Natural killer cell treated with Interleukin-12 subunit alpha and Interleukin-12 subunit beta and Interleukin-15 and Interleukin-18, amount 100 ng/mL, for 72 hours (primary cell): ENCODE measurements at places on chromosomes 2 and 18.
A peak's percentile ranks its signal among the peaks of the same experiment; 100 is the strongest.

DNA sequence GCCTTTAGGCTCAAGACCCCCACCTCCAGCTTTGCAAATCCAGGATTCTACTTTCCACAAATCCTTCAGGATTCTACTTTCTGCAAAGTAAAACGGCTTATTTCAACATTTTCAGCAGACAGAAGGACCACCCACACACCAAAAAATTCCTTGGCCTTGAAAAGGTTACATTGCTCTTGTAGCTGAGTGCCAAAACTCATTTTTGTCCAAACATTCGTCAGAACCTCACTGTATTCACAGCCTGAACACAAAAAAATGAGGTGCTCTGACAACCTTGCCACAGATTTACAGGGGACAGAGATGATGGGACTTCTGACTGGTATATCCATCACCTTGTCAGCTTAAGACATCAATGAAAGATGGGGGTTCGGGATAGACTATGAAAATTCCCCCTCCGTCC, 63.0 kb upstream of the COX7A2L start:
- no peak for DNase-seq

GRCh38 chr2:118003396-118003824, 10.5 kb downstream of the CCDC93 start:
- DNase-seq, result peak; percentile 73

DNA sequence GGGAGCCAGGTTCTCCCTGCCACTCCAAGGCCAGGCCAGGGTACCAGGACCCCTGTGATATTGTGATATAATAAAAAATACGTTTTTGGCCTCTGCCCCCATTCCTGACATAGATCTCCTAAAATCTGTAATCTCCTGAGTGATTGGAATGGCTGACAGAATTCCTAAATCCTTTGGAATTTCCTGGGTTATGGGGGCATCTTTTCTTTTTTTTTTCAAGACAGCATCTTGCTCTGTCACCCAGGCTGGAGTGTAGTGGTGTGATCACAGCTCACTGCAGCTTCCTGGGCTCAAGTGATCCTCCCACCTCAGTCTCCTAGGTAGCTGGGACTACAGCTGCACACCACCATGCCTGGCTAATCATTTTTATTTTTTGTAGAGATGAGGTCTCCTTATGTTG, 26.2 kb upstream of the TUBB6 start:
- no peak for DNase-seq

- no peak for DNase-seq
Measured at GRCh38 chr18:60267391-60268058, 105.0 kb downstream of the MC4R start.

DNA sequence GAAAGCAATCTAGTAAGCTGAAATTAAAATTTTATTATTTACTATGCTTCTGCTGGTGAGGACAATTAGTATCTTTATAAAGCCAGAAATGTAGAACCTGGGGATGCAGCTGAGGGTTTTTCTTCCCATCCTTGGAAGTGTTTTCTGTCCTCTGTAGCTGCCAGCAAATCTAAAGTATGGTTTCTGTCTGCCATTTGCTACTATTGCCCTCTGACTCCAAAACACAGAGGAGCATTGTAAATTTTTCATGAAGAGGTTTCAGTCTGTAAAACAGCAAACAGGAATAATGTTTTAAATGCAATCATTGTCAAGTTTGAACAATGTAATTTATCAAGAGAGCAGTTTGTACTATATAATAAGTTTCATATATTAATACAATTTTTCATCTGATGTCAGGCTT, 258.8 kb downstream of the ZNF407 start:
- no peak for DNase-seq

DNA sequence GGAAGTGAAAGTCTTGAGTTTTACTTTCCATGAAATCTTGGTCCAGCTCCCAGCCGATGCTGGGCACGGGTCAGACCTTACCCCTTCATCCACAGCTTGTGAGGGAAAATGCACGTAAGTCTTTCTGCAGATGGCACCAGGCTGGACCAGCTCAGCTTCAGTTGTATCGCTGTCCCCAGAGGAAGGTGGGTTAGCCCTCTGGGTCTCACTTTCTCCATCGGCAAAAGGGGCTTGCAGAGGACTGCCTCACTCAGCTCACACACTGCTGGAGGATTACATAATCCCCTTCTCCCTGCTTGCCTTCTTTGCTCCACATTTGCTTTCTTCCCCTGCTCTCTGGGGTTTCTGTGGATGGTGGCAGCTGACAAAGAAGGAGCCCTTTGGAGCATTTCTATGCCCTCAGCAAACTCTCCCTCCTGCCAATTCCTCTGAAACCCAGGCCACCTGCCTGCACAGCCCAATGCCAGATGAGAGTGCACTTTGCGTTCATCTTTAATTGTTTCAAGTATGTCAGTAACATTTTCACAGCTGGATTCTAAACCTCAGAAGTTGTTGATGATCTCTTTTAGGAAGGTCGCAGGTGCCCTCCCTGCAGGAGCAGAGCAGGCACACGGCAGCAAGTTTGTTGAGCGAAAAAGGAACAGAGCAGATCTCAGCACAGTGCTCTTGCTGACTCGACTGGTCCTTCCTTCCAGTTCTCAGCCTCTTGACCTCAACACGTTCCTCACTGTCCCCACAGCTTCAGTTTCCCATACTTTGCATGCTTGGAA, 155.6 kb upstream of the GLI2 start:
- no peak for DNase-seq

- no peak for DNase-seq
Measured at GRCh38 chr2:186274936-186275575, 211.0 kb upstream of the ZC3H15 start.

- DNase-seq, result no peak
Measured at GRCh38 chr2:237478979-237479378, 8.1 kb upstream of the MLPH start.

- no peak for DNase-seq
Measured at GRCh38 chr2:150729495-150729955, 242.1 kb upstream of the RND3 start.

- no peak for DNase-seq
Measured at GRCh38 chr2:85264471-85264870, 63.3 kb downstream of the TGOLN2 start.

GRCh38 chr2:117232305-117232704, 582.2 kb upstream of the DDX18 start:
- DNase-seq, result no peak

DNA sequence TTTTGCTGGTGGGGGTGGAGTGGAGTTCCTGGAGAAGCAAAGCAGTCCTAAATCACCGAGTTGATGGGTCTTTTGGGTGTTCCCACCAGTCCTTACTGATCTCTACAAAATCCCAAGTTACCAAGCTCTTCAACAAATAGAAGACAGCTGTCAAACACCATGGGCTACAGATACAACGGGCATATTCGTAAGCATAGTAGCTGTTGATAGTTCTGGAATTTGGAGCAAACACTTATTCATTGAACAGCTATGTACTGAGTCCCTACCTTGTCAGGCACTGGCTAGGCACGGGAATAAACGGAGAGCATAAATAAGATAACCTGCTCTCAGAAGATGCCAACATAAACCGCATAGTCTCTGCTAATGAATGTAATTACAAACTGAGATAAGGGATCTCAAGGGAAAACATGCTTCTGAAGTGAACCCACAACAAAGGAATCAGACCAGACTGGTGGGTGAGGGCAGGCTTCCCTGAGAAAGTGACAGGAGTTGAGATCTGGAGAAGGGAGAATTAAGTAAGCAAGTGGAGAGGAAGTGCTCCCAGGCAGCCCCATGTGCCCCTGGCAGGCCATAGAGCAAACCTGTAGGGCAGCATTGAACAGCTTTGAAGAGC, 947 bp upstream of the ANKRD44 start:
- no peak for DNase-seq

DNA sequence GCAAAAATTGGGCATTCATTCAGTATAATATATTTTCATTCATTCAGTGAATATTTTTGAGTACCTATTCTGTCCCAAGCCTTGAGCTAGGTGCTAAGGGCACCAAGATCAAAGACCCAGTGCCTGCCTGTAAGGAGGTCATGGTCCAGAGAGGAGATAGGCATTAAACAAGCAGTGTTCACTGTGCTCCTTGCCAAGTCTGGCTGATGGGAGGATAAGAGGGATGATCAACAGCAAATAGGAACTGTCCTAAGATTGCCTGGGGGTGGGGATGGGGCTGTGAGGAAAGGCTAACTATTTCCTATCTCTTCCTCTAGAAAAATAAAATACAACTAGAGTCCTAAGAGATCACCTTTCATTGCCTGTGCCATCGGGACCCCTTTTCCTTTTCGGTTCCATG, 60.4 kb downstream of the SETBP1 start:
- no peak for DNase-seq

DNA sequence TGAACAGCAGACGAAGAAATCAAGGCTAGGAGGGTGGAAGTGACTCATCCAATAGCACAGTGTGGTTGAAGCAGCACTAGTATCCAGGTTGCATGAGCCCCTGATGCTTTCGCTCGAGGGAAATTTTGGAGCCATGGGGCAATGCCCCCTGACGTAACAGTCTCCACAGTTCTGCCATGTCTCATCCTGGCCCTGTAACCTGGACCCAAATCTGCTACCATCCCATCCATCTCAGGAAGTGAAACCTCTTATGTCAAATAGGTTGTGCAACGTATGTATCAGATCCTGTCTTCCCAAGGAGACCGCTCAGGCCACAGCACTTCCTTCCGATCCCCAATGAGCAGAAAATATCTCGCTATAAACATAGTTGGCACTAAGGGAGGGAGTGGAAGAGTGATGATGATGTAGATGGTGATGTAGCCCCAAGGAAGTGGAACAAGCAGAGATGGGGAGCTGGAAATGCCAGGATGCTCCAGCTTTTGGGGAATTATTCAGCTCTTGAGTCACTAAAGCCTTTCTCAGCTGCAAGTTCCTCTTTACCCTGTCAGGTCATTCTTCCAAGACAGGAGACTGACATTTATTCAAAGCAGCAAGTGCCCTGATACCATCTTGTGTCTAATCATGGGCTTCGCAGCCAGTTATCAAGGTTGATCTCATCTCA, 3.0 kb upstream of the IL1B start:
- DNase-seq, result no peak

DNA sequence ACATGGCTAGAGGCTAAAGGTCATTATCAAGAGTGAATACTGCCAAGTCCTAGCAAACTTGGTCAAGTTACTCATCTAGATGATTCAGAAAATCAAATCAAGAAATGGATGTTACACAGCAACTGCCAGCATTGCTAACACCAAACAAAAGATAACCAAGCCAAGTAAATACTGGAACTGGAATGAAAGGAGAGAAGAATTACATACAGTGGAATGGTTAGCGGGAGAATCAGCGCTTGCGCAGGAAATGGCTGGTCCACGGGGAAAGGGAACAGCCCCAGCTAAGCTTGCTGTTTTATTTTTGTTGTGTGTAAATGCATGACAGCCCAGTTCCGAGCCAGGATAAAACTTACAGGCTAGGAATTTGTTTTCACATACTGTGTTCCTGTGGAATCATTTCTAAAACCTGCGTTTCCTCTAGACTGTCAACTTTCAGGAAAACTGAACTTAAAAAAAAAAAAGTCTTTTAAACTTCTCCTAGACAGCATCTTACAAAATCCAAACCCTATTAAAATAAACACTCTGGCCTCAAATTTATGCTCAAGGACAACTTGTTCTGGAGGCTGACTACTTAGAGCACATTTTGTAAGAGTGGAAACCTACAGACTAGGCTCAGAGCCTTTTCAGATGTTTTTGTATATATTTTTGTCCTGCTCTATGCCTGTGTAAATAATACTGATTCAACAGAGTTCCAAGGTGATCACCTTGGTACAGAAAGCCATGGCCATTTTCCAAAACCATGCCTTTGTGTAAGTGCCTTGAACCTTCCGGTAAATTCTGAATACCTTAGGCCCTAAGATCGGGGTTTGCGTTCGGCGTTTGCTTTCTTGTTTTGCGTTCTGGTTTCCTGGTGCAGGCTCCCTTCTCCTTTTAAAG, 30.7 kb upstream of the TXNDC2 start:
- DNase-seq, result no peak

DNA sequence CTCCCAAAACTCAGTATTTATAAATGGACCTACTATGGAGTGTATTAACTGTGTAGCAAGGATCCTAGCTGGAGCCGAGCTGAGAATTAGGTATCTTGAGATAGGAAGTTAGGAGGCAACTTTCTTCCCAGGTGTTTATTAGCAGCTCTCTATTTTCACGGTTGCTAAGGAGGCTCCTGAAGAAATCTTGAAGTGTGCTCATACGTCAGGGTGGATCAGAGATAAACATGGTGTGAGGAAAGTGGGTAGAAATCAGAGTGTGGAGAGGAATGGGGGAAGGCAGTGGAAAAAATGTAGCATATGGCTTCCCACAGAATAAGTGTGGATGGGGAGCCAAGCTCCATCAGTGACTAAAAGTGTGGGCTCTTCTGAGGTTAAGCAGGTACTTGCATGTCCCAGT, 104.3 kb downstream of the ABCA12 start:
- no peak for DNase-seq

DNA sequence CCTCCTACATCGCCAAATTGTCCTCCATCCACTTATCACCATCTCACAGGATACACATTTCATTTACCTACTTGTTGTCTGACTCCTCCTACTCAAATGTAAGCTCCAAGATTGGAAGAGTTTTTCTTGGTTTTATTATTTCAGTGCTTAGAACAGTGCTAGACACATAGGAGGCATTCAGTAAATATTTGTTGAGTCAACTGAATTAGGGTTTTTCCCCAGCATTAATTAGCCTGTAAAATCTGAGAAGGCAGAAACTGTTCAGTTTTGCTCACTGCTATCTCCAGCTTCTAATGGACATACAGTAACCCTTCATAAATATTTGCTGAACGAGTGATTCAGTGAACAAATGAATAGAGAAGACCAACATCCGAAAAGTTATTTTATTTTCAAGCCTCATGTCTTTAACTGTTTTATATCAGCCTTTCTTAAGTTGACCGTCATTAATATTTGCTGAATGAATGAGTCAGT, 800 bp downstream of the TTC21B start:
- DNase-seq, result no peak

- DNase-seq, result no peak
Measured at GRCh38 chr2:52258038-52258437, 1226.1 kb upstream of the NRXN1 start.

- no peak for DNase-seq
Measured at GRCh38 chr2:43278564-43279220, 52.3 kb upstream of the ZFP36L2 start.

DNA sequence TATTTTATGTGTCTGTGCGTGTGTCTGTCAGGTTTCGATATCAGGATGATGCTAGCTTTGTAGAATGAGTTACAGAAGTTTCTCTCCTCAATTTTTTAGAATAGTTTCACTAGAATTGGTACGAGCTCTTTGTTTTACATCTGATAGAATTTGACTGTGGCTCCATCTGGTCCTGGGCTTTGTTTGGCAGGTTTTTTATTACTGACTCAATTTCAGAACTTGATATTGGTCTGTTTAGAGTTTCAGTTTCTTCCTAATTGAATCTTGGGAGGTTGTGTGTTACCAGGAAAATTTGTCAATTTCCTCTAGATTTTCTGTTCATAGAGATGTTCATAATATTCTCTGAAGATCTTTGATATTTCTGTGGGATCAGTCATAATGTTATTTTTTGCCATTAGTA, 289.4 kb upstream of the COL3A1 start:
- no peak for DNase-seq

GRCh38 chr2:85433511-85434089, 15.1 kb downstream of the SH2D6 start:
- no peak for DNase-seq

DNA sequence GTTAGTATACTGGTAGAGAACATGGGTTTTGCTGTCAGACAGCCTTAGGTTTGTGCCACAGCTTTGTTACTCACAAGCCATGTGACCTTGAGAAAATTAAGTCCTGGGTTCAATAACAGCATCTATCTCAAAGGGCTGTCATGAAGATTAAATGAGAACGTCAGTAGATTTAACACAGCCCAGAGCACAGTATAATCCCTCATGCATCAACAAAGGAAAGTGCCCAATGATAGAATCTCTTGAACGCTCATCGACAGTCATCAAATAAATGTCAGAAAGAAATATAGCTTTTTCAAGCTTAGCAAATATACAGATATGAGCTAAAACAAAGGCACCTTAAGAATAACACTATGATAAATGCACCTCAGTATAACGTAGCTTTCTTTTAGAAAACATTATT, 22.3 kb downstream of the CUL3 start:
- no peak for DNase-seq
